Fibroblast of gingiva (primary cell): ENCODE measurements at places on chromosomes 12 and 14.

- no peak for DNase-seq
Observed at GRCh38 chr14:29895591-29896083, 32.0 kb downstream of the PRKD1 start.

- DNase-seq: no peak
Observed at GRCh38 chr12:67239061-67239460, 30.1 kb upstream of the CAND1 start.

GRCh38 chr12:108116699-108117098 lies 12.4 kb upstream of the WSCD2 start:
- no peak for DNase-seq

DNA sequence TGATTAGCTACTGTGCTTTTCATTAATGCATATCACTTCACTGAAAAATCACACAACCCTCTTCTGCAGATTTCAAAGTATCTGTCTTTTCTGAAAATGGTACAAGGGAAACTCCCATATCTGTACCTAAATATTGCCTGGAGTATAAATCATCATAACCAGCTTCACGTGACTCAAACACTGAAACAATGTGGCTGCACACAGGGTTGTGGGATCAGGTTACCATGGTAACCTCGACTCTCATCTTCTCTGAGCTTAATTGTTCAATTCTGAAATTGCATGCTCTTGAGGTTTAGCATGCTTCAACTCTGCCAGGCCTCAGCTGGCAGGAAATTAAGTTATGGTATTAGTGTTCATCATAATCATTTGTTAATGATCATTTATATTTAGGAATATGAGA lies 77.5 kb upstream of the CPSF6 start:
- peak; percentile 21 for DNase-seq

DNA sequence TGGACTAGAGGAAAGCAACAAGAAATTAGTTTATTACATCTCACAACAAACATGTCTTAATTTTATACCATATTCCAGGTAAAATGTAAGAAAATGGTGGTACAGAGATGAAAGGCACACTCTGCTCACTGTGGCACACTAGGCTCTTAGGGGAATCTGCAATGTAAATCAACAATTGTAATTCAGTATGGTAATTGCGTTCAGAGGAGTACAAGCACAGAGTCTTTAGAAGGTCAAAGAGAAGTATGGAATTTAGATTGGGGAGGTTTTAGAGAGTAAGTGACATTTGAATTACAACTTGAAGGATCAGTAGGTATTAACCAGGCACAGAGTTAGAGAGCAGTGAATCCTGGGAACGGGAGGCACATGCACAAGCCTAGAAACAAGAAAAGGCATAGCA lies 694.0 kb upstream of the USP15 start:
- DNase-seq: no peak

- DNase-seq: peak; percentile 83
Observed at GRCh38 chr12:53505086-53505485, 2.2 kb downstream of the NPFF start.

- DNase-seq: peak; percentile 31
Observed at GRCh38 chr14:94805680-94806288, 35.9 kb upstream of the GSC start.

GRCh38 chr14:75311356-75311755 lies 32.7 kb downstream of the FOS start:
- DNase-seq: no peak

- no peak for DNase-seq
Observed at GRCh38 chr14:28764257-28765160, 2.1 kb upstream of the FOXG1 start.

GRCh38 chr12:120078868-120079267 lies 37.7 kb downstream of the RAB35 start:
- no peak for DNase-seq

DNA sequence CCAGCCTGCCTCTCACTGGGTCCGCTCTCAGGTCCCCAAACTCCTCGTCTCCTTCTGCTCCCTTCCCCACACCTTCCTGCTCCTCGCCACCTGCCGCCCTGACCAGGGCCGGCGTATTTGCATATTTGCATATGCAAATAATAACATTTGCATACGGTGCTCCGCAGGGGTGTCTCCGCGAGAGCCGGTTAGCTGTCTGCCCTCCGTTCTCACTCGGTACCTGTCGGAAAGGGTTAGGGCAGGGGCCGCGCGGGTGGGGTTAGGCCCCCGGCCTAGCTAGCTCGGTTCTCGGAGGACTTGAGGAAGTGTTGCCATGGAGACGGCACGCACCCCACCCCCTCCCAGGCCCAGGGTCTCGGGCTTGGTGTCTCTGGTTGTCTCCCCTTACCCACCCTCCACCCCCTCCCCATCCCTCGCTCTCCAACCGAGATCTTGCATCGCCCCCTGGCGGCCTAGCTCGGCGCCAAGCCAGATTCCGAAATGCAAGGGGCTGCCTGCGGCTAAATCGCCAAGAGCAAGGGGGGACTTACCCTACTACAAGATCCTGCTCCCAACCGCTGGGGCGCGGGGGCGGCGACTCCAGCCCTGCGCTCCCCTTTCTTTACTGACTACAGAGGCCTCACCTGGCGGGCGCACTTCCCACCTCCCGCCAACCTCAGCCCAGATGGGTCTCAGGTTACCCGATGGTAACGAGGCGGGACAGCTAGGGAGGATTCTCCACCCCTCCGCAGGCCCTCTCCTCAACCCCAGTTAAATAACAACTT lies 8.1 kb downstream of the STAC3 start:
- no peak for DNase-seq

DNA sequence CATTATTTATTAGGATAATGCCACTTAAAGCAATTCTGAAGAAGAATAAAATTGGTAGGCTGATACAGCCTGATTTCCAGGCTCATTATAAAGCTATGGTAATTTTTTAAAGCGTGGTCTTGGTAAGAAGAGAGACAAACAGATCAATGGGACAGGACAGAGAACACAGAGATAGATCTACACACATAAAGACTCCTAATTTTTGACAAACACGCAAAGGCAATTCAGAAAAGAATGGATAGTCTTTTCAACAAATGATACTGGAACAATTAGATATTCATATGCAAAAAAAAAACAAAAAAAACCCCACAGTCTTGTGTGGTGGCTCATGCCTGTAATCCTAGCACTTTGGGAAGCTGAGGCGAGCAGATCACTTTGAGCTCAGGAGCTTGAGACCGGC lies 25.9 kb upstream of the MEG3 start:
- no peak for DNase-seq

DNA sequence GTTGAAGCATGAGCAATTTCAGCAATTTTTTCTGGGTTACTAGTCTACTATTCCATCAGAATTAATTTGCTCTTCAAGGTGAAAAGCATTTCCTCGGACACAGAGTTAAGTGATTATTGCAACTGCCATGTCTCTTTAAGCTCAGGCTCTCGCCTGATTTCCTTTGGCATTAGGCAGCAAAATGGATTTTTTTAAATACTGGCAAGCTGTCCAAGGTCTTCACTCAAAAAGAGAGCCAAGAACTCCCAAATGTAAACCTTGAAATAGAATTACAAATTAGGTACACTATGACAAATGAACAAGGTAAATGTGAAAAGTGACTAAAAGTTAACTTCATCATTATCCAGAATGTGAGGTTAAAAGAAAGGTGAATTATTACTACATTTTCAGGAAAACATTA lies 111.9 kb downstream of the GARIN6 start:
- DNase-seq: no peak

DNA sequence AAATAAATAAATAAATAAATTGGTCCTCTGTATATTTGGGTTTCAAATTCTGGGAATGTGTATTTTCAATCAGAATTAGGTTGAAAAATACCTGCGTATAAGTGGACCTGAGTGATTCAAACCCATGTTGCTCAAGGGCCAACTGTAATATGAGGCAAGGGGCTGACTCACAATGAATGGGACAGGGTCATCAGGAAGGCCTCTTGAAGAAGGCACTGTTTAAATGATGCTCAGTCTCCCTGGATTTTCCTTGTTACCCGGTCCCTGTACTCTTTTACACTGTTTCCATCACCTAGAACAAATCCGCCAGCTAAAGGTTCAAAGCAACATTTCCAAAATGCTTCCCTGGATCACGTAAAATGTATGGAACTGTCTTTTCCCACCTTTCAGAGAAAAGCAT lies 3.8 kb downstream of the PSMB5 start:
- no peak for DNase-seq

DNA sequence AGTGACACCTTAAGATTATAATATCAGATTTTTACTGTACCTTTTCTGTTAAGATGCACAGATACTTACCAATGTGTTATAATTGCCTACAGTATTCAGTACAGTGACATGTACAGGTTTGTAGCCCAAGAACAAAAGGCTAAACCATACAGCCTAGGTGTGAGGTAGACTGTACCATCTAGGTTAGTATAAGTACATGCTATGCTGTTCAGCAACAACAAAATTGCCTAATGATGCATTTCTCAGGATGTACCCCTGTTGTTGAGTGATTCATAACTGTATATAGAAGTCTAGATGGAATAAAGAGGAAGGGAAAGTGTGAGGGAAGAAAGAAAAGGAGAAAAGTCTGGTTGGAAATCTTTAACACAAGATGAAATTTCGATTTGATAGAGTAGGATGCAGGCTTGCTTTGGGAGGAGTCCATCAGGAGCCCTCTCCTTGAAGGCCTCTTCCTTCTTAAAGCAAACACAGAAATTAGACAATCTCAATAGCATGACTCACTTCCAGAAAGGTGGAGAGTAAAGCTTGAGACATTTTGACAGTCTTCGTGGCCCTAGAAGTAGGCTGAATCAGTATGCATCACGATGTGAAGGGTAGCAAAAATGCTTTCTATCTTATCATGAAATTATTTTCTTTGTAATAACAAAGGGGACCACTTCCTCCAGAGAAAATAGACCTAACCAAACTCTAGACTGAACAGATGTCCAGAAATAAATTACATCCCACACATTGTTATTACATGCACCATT lies 191.5 kb downstream of the SYT1 start:
- DNase-seq: no peak

DNA sequence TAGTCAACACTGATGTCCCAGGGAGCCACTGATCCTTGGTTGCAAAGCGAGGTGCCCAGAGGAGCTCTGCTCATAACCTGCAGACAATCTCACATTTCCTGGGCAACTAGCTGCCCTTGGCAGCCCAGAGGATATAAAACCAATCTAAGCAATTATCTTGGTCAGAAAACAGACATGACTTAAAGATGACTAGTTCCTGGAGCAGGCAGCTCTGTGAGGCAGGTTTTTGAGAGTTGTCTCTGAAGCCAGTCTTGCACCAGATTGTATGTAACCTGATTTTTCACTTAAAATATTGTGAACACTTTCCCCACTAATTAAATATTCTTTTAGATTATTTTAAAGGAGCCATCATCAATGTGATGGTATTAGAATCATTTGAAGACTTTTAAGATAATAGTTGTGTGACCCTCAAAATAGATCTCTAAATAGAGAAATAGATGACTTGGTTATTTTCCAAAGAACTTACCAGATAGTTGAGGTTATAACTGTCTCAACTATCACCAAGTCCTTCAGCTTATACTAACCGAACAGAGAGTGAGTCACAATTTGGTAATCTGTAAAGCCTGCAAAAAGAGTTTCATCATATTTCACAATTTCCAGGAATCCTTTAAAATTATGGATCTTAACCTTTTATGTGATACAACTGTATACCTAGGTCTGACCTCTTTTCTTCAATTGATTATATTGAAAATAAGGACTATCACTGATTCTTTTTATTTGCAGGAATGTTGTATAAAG lies 75.9 kb downstream of the LIN7A start:
- DNase-seq: peak; percentile 61

DNA sequence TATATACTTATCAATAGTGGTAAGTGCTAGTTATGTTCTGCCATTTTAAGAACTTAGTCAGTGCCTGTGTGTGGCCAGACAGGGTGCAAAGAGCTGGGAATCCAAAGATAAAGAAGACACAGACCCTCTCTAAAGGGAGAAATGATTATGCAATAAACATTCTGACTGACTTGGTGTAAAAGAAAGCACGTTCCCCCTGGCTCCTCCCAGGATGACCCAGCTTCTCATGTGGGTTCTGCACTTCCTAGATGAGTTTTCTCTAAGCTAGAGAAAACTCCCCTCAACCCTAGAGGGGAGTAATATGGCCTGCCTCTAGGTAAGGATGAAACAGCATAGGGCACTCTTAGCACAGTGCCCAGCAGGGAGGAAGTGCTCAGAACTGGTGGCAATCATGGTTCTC lies 231.2 kb downstream of the VRK1 start:
- DNase-seq: no peak

GRCh38 chr12:27787559-27787958 lies 7.5 kb upstream of the MANSC4 start:
- peak; percentile 14 for DNase-seq

DNA sequence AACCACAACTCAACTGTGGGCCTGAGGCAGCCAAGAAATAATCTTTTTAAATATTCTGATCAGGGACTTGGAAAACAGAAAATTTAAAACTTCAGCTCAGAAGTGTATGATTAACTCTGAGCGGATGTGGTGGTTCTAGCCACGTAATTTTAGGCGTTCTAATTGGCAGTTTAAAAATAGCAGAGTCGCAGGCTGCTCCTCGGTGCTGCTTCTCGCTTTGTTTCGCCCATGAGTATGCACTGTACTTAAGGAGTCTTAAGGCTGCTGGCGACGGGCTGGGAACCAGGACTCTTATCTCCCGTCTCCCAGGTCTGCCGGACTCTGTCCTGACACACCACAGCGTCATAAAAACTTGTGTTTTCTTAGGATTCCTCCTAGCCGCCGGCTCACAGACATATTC lies 113.4 kb upstream of the PELI2 start:
- peak; percentile 63 for DNase-seq

DNA sequence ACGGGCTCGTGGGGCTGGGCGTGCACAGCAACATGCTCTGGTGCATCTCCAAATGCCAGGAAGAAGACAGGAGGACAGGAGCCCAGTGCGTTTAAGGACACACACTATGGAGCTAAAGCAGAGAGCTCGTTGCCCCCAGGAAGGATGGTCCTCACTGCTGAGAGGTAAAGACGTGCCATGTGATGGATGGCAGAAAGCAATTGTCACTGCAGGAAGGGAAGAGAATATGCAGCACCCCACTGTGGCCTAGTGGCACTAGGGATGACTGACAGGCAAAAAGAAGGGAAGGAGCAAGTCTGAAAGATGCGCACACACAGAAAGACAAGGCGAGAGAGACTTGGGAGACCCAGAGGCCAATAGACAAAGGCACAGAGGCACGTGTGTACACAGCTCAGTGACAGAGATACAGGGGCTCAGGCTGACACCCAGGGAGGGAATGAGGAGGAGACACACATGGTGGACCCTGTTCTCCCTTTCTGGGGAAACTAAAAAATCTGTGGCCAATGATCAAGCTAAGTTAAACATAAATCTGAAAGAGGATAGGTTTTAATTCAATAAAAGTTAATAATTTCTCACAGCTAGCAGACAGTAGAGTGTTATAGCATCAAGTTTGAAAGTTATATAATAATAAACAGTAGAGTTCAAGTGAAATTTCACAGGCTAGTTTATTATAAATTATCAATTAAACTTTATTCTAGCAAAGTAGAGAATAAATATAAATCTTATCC lies 78.8 kb downstream of the CRACR2A start:
- DNase-seq: no peak

DNA sequence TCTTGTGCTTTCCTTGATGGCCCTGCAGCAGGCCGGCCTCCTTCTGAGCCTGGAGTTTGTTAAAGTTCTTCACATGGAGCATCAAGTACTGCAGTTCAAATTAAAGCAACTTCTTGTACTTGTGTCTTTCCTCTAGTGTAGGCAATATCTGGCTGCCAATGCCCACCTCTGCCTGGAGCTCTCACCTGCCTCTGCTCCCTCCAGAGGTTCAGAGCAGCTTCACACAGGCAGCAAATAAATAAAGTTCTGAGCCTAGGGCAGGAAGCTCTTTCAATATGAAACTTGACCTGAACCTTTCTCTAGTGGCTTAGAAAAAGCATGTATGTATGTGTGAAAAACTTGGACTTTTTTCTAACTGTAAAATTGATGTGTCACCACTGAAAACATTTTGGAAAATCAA lies 65.9 kb downstream of the ITPR2 start:
- DNase-seq: no peak

GRCh38 chr12:9951026-9951675 lies 19.0 kb upstream of the CLEC2A start:
- no peak for DNase-seq
